ENCODE measurements at places on chromosomes 16 and 17. TPM values are rescaled to one million over a fixed set of nuclear protein-coding genes. Genes with fewer than 3 reads are reported as not detected.

Gene PROCA1
- total RNA-seq: 0.79 TPM

GRCh38 chr17:82232876-82233785 lies 4.3 kb downstream of the SLC16A3 start:
- no peak for DNase-seq

DNA sequence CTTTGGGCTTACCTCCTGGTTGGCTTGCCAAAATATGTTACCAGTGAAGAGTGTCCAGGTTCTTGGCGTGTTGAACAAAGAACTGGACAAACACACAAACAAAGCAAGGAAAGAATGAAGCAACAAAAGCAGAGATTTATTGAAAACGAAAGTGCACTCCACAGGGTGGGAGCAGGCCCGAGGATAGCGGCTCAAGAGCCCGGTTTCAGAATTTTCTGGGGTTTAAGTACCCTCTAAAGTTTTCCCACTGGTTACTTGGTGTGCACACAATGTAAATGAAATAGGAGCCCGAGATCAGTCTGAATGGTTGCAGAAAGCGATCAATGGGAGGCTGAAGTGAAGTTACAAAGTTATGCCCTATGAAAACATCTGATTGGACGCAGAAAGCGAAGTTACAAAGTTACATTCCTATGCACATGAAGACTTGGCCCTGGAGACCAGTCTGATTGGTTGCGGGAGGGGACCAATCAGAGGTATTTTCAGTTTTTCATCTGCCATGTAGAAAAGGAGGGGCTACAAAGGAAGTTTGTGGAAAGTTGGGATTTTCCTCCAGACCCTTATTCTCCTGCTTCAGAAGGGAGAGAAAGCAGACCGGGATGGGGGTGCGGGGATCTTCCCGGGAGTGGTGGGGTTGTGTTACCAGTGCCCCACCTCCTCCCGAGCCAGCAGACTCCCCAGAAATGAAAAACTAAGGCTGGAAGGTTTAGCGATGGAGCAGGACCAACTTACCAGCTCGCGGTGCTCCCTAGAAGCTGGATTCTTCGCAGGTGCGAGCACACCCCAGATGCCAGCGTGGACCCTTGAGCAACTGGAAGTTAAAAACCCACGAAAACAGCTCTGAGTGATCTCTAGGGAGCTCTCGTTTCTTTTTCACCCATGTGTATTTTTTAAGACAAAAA lies at the start of gene SLFN12:
SLFN12 (minus strand) TSS at position 325 of the 899 bp plus-strand sequence. CDS start 9,472 bp downstream, outside the sequence.
- DNase-seq: peak; percentile 89

Gene HS3ST4
- not detected for total RNA-seq

DNA sequence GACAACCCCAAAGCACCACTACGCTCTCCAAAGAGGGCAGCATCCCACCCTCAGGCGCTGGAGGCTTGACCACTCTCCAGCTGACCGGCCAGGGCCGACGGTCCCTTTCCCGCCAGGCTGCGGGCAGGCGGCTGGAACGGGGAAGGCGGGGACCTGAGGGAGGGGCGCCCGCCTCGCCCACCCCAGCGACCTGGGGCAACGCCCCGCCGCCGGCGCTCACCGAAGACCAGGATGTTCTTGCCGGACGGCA lies 431 bp downstream of the DYNC1LI2 start:
- peak; percentile 20 for DNase-seq

DNA sequence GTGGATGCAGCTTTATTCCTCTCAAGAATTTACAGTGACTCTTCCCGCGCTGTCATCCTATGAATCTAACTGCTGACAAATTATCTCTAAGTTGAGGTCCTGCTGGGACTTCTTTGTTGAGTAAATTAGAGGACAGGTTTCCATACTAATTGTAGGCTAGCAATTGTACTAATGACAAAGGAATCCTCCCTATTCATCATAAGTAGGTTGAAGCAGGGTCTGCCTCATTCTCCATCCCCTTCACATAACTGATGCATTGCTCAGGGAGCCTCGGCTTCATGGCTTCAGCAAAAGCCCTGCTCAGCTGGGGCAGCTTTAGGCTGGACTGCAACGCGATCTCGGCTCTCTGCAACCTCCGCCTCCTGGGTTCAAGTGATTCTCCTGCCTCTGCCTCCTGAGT lies 83.1 kb upstream of the IRX6 start:
- DNase-seq: no peak

Measured in MG63 (cell line).